Right atrium auricular region (tissue), 2 donors: ENCODE measurements at places on chromosomes 13 and 19. TPM values are rescaled to one million over a fixed set of nuclear protein-coding genes. Genes with fewer than 3 reads are reported as not detected.

- no peak for DNase-seq
These were observed 1135.3 kb downstream of the SLITRK5 start for GRCh38 chr13:88806438-88806837.

GRCh38 chr13:102868366-102868936 lies 22.6 kb downstream of the ERCC5 start:
- no peak for DNase-seq

DNA sequence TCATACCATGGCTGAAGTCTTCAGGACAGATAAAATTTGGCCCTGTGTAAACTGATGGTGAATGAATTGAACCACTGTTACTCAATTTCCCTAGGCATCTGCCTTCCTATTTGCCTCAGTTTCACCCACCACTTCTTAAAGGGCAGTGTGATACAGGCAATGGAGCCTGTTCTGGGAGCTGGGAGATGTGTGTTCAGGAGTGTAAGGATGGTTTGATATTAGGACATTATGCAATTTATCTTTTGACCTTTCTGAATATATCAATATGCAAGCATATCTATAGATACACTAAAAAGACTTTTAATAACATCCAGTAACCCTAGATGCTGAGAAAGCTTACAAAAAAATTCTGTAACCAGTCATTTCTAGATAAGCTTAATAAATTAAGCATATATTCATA lies 14.6 kb downstream of the IZUMO2 start:
- DNase-seq = no peak

DNA sequence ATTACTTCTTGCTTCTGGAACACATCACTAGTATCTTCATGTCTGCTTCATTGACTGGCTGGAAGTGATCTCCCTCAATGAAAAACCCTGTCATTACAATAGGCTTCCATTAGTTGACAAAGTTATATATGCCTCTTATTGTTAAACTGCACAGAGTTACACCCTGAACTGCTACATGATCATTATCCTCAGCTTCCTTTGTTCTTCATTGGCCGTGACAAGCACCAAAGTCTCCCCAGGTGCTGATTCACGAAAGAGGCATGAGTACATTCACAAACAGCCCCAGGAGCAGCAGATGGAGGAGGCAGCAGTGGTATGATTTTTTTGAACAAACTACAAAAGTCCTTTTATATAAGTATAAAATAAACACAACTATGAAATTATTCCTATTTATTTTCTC lies 51.4 kb downstream of the VWA8 start:
- no peak for DNase-seq

GRCh38 chr13:65456150-65456912 lies 1773.8 kb downstream of the PCDH9 start:
- DNase-seq = no peak

DNA sequence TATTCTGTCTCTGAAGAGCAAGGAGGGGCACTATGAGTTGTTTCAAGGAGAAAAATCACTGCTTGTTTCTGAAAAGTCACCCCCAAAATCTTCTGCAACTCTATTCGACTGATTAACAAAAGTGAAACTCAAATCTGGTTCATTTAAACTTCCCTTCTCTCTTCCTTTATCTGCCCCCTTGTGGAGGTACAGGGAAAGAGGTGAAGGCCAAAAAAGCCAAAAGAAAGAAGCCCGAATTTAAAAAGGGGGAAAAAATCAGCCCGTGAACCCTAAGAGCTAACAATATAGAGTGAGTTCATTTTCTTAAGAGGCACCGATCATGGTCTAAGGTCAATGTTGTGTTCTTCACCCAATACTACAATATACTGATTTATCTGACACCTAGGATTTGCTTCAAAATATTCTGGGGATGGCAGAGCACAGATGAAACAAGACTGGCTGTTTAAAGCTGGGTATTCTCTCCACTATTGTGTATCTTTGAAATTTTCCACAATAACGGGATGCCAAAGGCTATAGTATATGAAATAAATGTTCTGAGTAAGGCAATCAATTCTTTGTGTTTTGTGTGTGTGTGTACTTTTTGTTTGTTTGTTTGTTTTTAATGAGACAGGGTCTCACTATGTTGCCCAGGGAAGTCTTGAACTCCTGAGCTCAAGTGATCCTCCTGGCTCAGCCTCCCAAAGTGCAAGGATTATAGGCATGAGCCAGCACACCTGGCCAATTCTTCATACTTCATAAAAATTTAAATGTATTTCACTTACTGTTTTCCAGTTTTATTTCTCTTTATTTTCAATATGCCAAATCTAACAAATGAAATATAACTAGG lies 55.0 kb upstream of the EEF1AKMT1 start:
- DNase-seq = no peak

DNA sequence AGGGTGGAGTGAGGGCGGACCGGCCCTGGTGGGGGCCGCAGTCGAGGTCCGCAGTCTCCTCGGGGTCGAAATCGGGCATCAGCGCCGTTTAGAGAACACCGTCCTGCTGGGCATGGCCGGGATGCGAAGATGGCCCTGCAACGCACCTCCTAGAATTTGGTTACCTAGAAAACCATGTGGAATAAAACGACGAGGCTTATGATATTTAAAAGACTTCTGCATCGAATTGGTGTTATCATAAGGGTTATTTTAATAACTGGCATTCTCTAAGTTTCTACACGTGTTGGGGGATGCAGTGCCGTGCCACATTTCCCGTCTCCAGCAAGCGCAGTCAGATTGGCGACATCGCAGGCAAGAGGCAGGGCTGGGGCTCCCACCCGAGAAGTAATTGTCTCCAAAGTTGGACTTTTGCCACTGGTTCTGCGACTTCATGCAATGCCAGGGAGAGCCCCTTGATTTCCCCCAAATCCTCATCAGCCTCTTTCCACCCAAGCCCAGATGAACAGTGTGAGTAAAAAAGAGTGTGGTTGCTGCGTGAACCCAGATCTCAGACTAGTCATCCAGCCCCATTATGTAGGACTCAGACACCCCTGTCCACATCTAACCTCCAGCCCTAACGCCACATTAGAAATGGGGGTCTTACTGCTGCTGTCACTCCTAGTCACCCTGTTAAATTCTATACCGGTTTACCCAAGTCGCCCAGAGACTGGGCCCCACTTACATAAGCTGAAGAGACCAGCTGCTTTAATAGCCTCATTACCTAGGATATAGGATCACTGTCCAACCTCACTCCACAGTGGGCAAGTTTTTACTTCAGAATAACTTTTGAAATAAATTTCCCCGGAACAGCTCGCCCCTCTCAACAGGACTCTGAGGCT lies 571 bp upstream of the DHRS12 start:
- DNase-seq = no peak

DNA sequence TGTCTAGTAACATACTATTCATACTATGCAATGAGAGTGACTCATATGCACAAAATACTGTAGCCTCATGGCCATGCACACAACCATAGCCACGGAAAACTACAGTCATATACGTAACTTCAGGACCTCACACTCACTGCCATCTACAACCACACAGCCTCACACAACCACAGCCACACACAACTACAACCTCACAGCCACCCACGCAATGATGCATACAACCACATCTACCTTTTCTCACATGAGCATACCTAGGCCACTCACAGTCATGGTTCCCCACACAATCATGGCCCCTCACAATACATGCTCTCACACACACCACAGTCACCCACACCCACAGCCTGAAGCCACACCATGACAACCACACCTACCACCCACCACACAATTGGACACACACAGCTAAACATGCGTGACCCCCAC lies 8.7 kb upstream of the TNFSF14 start:
- DNase-seq = no peak

DNA sequence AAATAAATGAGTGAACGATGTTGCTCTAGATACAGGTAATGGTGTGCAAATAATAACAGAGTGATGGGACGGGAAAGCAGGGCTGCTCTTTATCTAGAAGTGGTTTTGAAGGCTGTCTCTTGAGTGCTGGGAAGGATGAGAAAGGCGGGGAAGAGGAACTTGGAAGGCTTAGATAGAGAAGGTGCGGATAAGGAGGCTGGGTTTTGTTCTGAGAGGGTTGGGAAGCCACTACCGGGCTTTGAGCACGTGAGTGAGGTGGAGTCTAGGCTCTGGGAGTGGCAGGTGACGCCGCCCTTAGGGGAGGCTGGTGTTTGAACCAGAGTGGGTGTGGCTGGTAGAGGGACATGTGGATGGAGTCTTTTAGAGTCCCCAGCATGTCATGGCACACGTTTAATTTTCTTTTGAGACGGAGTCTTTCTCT lies 811 bp downstream of the ARMC6 start:
- no peak for DNase-seq

DNA sequence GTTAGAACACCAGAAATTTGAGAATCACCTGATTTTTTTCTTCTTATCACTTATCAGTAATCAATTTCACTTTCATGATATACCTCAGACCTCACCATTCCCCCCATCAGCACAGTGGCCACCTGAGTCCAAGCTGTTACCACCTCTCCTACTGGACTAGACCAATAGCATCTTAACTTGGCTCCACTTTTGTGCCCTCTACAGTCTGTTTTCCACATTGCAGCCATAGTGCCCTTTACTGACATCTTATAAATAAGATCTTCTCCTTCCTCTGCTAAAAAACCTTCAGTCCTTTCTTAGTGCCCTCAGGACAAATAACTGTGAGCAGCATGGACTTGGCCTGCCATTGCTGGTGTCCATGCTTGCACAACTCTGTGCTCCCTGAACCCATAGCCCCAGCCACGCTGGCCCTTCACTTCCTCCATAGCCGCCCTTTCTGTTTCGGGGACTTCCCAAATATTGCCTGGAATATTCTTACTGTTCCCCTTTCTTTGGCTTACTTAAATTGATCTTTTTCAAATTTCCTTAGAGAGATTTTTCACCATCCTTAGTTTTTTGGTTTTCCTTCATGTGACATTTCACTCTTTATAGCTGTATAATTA lies 380.8 kb downstream of the LMO7 start:
- DNase-seq = no peak

DNA sequence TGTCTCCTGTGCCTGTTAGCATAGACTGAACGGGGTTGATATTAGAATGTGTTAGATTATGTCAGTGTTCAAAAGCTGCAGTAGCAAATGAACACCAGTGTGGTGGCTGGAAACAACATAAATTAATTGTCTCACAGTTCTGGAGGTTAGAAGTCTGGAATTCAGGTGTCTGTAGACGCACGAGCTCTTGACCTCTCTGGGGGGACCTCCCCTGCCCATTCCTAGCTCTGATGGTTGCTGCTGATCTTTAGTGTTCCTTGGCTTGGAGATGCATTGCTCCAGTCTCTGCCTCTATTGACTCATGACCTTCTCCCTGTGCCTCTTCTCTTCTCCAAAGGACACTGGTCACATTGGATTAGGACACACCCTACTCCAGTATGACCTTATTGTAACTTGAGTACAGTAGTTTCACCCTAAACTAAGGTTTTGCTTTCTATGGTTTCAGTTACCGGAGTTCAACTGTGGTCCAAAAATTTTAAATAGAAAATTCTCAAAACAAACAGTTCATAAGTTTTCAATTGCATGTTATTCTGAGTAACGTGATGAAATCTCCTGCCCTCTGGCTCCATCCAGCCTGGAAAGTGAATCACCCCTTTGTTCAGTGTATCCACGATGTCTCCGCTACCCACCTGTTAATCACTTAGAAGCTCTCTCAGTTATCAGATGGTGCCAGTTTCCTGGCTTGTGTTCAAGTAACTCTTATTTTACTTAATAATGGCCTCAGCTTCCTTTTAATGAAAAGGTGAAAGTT lies 273.2 kb downstream of the MYO16 start:
- no peak for DNase-seq

- peak; percentile 84 for DNase-seq
These were observed 1227.1 kb downstream of the SLITRK1 start for GRCh38 chr13:82654861-82655855.

GRCh38 chr19:5073153-5073844 lies 104.4 kb downstream of the KDM4B start:
- DNase-seq = no peak

- no peak for DNase-seq
These were observed 81.5 kb upstream of the SLC7A1 start for GRCh38 chr13:29676941-29677452.

DNA sequence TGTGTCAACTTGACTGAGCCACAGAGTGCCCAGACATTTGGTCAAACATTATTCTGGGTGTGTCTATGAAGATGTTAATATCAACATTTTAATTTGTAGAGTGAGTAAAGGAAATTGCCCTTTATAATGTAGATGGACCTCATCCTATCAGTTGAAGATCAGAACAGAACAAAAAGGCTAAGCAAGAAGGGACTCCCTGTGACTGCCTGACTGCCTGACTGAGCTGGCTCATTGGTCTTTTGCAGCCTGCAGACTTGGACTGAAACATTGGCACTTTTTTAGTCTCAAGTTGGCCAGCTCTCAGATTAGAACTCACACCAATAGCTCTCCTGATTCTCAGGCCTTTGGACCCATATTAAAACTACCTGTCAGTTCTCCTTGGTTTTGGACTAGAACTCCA lies 600.4 kb upstream of the SLITRK6 start:
- no peak for DNase-seq

DNA sequence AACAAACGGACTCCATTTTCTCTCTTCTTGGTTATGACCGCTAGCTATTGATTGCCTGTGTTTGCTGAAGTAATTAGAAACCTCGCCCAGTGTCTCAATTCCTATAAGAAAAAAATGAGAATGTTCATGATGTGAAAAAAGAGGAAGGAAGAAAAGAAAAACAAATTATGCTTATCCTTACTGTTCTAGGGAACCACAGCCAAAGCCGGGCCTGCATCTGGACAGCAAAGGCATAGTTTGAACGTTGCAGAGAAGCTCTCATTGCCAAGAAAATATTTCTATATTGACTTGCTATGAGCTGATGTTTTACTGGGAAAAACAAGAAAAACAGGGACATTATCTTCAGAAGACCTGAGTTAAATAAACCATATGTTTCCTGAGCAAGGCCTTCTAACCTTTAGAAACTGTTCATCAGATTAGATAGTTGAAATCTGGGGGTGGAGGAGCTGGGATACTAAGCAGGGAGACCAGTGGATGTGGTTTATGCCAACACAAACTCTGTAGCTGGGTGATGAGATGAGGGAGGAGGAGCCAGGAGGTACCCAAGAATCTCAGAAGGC lies 55.0 kb downstream of the EFNB2 start:
- DNase-seq = no peak

DNA sequence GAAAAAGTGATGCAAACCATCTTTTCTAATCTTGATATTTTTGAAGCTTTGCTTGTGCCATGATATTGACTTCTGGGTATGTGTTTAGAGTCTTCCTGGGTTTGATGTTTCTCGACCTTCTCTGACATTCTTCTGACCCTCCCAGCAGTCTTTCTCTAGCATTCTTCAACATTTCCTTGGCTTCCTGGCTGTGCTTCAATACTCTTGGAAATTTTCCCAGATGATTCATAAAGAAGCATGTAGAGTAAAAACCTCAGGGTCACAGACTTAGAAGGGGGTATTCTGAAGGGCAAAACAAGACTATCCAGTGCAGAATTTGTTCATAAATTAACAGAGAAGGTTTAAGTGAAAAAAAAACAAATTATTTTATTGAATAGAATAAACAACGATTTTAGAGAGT lies 946.3 kb upstream of the PCDH9 start:
- no peak for DNase-seq

GRCh38 chr13:46906405-46906804 lies 9.6 kb upstream of the HTR2A start:
- no peak for DNase-seq

GRCh38 chr13:92054389-92054788 lies 656.0 kb downstream of the GPC5 start:
- no peak for DNase-seq

Gene JSRP1
- not detected for total RNA-seq

Gene B9D2
- total RNA-seq = 1.9 TPM

Gene TMEM145
- total RNA-seq = 0.94 TPM

Gene ZNF560
- total RNA-seq = not detected

Gene TPGS1
- total RNA-seq = 30.3 TPM

Gene KASH5
- not detected for total RNA-seq

Gene HNRNPA1L2
- total RNA-seq = 2.2 TPM

Gene TGFB1
- total RNA-seq = 33.7 TPM

Gene GNA15
- 0.74 TPM for total RNA-seq

Gene CYP2A6
- total RNA-seq = not detected

Gene LILRA1
- total RNA-seq = not detected
